Activated CD4-positive, alpha-beta T cell treated with anti-CD3 and anti-CD28 coated beads, Interleukin-2, amount 10 ng/mL, durations not matched to agents 7 days and 5 days (primary cell): ENCODE measurements at places on chromosomes 12 and 14.

GRCh38 chr12:11171969-11172675 is 1.1 kb downstream of the SMIM10L1 start:
- H3K4me3 ChIP-seq: peak overlapping the region; percentile 96
- H3K36me3 ChIP-seq: peaks cover 63% of the 10 kb centered on the region
- no peak for DNase-seq
- H3K27ac ChIP-seq: peak overlapping the region; percentile 100
- H3K27me3 ChIP-seq: no peaks in the 10 kb centered on the region

DNA sequence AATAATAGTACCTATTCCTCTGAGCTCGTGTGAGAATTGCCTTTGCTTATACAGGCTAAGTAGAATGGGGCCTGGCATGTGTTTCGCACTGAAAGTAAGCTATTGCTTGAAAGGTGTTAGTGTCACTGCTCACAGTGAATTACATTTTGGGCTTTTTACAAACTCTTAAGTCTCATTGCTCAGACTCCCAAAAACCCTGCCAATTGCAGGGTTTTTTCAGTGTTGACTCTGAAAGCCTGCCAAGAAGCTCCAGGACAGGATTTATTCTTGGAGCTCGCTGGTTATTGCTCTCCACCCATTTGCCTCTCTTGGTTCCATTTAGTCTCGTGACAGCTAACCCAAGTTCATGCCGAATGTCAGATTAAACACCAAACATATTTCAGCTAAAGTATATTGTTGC is 39.8 kb downstream of the NOPCHAP1 start:
- H3K27ac ChIP-seq: no peak overlapping the region
- no peak for DNase-seq
- peaks cover 2% of the 10 kb centered on the region for H3K4me1 ChIP-seq
- H3K4me3 ChIP-seq: no peak overlapping the region
- no peaks in the 10 kb centered on the region for H3K36me3 ChIP-seq
- no peaks in the 10 kb centered on the region for H3K27me3 ChIP-seq

DNA sequence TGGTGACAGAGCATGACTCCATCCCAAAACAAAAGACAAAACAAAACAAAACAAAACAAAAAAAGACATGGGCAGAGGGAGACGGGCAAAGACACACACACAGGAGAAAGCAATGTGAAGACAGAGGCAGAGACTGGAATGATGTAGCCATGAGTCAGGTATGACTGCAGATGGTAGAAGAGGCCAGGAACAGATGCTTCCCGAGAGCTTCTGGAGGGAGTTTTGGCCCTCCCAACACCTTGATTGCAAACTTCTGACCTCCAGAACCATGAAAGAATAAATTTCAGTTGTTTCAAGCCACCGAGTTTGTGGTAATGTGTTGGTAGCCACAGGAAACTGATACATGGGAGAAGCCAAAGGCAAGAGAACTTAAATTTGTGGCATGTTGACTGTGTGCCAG is 27.1 kb downstream of the VWF start:
- H3K4me3 ChIP-seq: no peak overlapping the region
- H3K36me3 ChIP-seq: no peaks in the 10 kb centered on the region
- DNase-seq: no peak
- H3K27ac ChIP-seq: no peak overlapping the region
- H3K4me1 ChIP-seq: no peaks in the 10 kb centered on the region

- DNase-seq: no peak
- no peak overlapping the region for H3K4me3 ChIP-seq
- no peak overlapping the region for H3K27ac ChIP-seq
- H3K27me3 ChIP-seq: no peaks in the 10 kb centered on the region
- no peaks in the 10 kb centered on the region for H3K4me1 ChIP-seq
- H3K36me3 ChIP-seq: no peaks in the 10 kb centered on the region
Measured at GRCh38 chr12:28973491-28973890, 175.6 kb upstream of the FAR2 start.

DNA sequence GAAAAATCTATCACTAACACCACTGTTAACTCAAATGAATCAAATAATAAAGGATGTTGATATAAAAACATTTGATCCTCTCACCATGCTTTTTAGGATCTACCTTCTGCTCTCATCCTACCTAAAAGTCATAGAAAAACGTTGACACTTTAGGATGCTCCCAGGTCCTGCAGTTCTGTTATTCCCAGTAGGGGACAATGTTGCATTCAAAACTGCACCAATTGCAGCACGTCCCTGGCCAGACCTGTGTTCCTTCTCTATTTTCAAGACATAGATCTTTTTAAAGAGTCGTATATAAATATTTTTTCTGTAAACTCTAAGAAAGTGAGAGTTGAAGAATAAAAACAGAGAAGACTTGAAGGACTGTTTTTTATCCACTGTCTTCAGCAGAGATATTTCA is 8.8 kb downstream of the AICDA start:
- peaks cover 2% of the 10 kb centered on the region for H3K4me1 ChIP-seq
- DNase-seq: no peak

- H3K36me3 ChIP-seq: peaks cover 68% of the 10 kb centered on the region
- H3K4me1 ChIP-seq: peaks cover 73% of the 10 kb centered on the region
- H3K27ac ChIP-seq: peak overlapping the region; percentile 94
- H3K4me3 ChIP-seq: peak overlapping the region; percentile 93
- DNase-seq: peak; percentile 24
- no peaks in the 10 kb centered on the region for H3K27me3 ChIP-seq
Measured at GRCh38 chr12:51320695-51321320, 3.2 kb downstream of the BIN2 start.

- DNase-seq: no peak
- peaks cover 2% of the 10 kb centered on the region for H3K36me3 ChIP-seq
- H3K27me3 ChIP-seq: peaks cover 13% of the 10 kb centered on the region
Measured at GRCh38 chr12:107666009-107666408, 19.6 kb upstream of the PWP1 start.

- no peak overlapping the region for H3K27ac ChIP-seq
- H3K36me3 ChIP-seq: no peaks in the 10 kb centered on the region
- DNase-seq: no peak
- H3K27me3 ChIP-seq: no peaks in the 10 kb centered on the region
- H3K4me3 ChIP-seq: no peak overlapping the region
Measured at GRCh38 chr12:38587594-38587993, 271.0 kb downstream of the ALG10B start.

- no peaks in the 10 kb centered on the region for H3K27me3 ChIP-seq
- H3K4me1 ChIP-seq: peaks cover 14% of the 10 kb centered on the region
- H3K36me3 ChIP-seq: peaks cover 45% of the 10 kb centered on the region
- H3K27ac ChIP-seq: no peak overlapping the region
Measured at GRCh38 chr12:43749016-43749415, 9.6 kb downstream of the PUS7L start.
